ENCODE measurements at places on chromosomes 4 and X. TPM values are rescaled to one million over a fixed set of nuclear protein-coding genes. Genes with fewer than 3 reads are reported as not detected.

DNA sequence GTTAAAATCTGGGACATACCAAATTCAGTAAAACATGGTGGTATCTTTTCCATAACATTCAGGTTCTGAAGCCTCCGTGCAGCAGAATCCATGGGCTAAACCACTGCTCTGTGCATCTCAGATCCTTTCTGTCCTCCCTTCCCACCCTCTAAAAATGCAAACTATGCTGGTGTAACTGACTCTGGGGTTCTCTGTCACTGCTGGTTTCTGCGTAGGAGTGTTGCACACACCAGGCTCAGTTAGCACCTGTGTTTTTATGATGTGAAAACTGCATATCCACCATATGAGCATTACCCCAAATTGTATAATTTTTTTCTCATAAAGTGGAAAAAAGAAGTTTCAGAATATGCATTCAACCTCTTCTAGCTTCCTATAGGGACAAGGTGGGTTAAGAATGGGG lies 22.4 kb upstream of the IL21 start:
- DNase-seq: no peak

DNA sequence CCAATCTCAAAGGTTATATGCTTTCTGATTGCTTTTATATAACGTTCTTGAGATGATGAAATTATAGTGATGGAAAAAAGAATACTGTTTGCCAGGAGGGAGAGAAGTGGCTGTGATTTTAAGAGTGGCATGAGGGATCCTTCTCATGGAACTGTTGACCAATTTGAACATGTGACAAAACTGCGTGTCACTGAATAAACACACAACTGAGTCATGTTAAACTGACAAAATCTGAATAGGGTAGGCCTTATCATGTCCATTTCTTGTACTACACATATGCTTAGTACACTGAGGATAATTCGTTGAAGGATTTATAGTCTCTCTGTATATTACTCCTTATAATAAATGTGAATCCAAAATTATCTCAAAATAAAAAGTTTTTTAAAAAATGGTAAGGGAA lies 22.2 kb upstream of the HSPA4L start:
- DNase-seq: no peak

DNA sequence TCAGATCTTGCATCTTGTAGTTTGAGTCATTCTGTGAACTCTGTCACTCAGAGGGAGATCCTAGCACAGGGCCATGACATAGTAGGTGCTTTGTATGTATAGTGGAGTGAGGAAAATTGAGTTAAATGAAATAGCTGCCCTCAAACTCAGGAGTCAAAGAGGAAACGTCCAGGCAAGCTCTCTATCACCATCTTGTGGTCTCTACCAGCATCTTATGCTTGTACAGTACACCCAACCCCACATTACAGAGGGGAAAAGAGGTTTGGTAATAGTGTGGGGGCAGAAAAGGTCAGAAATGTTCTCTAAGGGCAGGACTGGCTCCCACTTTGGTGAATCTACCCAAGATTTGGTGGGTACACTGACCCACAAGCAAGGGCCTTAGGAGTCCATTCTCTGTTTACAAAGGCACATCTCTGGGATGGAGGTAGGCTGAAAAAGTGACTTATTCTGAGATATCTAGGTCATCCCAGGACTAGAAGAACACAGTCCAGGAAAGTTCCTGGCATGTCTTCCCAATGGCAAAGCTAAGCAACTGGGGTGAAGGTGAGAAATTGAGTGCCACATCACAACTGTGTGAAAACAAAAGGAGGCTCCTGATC lies 131.8 kb downstream of the OR13H1 start:
- DNase-seq: no peak

GRCh38 chr4:6732441-6733357 lies 16.7 kb downstream of the BLOC1S4 start:
- DNase-seq: peak; percentile 80

The DMRTC1 gene
- not detected for total RNA-seq

DNA sequence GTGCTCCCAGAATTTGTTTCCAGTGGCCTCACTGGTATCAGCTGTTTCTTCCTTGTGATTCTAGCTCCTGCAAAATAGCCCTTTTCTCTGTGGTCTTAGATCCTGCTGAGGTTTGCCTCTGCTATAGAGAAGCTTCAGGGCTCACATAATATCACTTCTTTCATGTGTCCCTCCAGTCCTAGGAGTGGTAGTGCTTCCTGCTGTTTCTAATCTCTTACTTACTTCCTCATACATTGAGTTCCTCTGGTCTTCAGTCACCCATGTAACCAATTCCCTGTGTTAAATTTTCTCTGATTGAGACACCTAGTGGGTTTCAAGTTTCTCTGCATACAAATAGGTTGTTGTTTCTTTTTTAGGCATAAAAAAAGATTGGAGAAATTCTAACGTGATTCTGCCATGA lies 1567.9 kb downstream of the ARAP2 start:
- no peak for DNase-seq

The ALB gene
- 2.3 TPM for total RNA-seq

The NDP gene
- 0.30 TPM for total RNA-seq

GRCh38 chr4:109359040-109359646 lies 56.7 kb upstream of the COL25A1 start:
- no peak for DNase-seq

- DNase-seq: no peak
These were observed 53.9 kb downstream of the CPZ start for GRCh38 chr4:8646296-8647093.

DNA sequence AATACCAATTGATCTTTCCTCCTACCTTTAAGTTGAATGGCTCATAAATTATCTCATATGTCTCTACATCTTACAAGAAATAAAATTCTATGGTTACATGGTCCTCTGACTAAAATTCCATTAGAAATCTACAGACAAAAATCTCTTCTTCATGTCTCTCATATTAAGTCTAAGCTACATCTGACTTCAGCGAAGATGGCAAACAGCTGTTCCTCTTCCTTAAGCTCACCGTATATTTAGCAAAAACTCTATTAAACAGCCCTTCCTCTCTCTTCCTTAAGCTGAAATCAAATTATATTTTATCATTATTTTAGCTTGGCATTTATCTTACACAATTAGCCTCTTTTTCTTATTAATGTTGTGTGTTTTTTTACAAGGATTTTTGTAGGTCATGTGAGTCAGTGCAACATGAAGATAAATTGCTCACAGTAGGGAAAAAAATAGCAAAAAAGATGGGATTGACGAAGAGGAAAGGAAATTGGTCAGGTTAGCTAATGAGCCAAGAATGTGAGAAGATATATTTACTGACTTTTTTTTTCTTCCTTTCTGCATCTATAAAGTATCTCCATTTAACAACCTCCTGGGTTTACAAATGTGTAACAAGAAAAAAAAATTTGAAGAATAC lies 2412.8 kb downstream of the ARAP2 start:
- no peak for DNase-seq

GRCh38 chr4:27251771-27252170 lies 391.1 kb downstream of the STIM2 start:
- DNase-seq: no peak

- no peak for DNase-seq
These were observed 48.0 kb downstream of the SEC24D start for GRCh38 chr4:118787844-118788380.

GRCh38 chr4:182022909-182023308 lies 220.3 kb upstream of the TENM3 start:
- no peak for DNase-seq

DNA sequence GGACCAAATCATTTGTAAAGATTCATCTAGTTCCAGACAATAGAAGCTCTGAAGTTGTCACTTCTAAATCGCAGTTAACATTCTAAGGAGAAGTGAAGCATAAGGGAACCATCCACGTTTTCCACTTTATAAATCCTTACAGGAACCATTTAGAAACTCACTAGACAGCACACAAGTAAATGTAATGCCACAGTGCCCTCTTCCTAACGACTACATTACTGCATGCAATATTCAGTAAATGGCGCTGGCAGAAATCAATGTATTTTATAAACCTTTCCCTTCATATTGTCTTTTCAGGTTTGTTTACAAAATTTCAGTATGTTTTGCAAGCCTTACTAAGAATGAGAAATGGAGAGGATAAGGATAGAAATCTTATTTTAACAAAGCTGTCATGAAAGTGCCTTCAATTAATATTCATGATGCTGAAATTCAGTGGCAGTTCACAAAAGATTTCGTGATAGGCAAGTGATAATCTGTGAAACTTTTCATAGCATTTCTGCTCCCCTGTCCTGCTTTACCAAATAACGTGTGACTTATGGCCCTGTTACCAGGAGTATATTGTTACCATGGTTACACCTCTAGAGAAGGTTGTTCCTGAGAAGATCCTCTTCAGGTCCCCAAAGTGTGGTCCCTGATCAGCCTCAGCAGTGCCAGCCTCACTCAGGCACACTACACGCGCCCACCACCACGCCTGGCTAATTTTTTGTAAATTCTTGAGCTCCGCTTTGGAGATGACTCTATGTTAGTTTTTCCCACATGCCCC lies 54.2 kb downstream of the TMA16 start:
- no peak for DNase-seq

DNA sequence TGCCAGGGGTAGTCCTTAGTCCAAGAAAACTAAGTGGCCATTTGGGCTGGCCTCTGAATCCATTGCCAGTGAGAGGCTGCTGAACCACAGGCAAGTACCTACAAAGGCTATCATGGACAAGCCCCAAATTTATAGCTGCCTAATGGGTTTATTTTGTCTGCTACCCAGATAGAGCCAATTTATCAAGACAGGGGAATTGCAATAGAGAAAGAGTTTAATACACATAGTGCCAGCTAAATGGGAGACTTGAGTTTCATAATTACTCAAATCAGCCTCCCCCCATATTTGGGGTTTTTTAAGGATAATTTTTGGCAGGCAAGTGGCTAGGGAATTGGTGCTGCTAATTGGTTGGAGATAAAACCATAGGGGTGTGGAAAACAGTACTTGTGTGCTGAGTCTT lies 73.1 kb upstream of the BMP2K start:
- no peak for DNase-seq

- no peak for DNase-seq
These were observed 129.2 kb downstream of the KLHL13 start for GRCh38 chrX:117987373-117987772.

- no peak for DNase-seq
These were observed 186.5 kb upstream of the NRK start for GRCh38 chrX:105635794-105636193.

- peak; percentile 52 for DNase-seq
These were observed 2.9 kb downstream of the PAK3 start for GRCh38 chrX:111098874-111099273.

DNA sequence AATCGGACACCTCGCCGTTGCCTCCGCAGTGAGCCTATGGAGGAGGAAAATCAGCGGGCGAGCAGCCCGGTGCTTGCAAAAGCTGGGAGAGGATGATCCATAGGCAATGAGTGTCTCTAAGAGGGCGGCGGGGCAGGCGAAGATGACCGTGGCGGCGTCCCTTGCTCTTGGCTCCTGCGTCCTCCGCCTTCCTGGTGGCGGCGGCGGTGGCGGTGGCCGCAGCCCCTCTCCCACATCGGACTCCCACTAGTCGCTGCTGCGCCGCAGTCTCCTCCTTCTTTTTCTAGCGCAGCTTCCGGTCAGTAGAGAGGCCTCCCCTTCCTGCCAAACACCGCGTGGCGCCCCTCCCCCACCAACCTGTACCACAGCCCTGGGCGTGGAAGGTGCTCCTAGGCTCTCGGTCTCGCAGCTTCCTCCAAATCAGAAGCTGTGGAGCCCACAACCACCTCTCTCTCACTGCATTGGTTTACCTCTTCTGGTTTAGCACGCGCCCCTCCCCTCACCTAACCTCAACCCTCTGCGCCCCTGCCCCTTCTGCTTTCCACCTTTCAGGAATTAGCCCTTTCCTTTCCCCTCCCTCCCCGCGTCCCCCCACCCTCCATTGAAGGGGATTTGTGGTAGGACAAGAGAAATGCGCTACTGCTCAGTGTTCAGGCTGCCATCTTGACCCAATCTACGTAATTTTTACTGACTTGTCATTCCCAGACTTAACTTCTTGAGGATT lies at the start of gene SPIN3:
TSS of gene SPIN3 (minus strand) at position 271 of the 724 bp plus-strand sequence. CDS start 594 bp downstream, outside the sequence.
- DNase-seq: peak; percentile 87

The IRS4 gene
- total RNA-seq: 0.09 TPM

Data from lower lobe of right lung (tissue), 2 donors.